ENCODE measurements at places on chromosomes 5 and 9.

- DNase-seq = peak; percentile 54
Observed at GRCh38 chr5:1105350-1106265, 6.3 kb downstream of the SLC12A7 start.

- DNase-seq = no peak
Observed at GRCh38 chr5:110478895-110479294, 247.6 kb downstream of the TMEM232 start.

- no peak for DNase-seq
Observed at GRCh38 chr9:6926436-6926835, 168.7 kb downstream of the KDM4C start.

- no peak for DNase-seq
Observed at GRCh38 chr9:121261107-121261460, 6.9 kb upstream of the GSN start.

DNA sequence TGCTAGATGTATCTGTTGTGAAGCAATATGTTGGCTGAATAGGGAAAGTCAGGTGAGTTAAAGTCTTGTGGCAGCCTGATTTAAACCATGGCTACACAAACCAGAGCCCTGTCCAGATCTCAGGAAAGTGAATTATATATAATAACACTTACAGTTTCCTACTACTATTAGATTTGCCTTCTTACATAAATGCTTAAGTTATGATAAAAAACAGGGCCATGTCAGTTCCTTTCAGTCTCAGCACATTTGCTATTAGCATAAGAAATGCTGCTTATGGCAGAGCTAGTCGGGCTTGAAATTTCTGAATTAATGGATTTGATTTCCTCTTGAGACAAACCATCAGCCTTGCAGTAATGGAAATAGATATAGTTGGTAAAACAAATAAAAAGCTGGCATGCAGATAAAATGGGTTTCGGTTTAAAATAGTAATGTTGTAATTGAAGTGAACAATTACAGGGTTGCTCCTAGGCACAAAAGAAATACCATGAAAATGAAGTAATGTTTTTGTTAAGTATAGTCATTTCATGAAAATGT is 664.2 kb upstream of the ZNF608 start:
- no peak for DNase-seq

- no peak for DNase-seq
Observed at GRCh38 chr9:132703336-132703735, 33.1 kb downstream of the GTF3C4 start.

DNA sequence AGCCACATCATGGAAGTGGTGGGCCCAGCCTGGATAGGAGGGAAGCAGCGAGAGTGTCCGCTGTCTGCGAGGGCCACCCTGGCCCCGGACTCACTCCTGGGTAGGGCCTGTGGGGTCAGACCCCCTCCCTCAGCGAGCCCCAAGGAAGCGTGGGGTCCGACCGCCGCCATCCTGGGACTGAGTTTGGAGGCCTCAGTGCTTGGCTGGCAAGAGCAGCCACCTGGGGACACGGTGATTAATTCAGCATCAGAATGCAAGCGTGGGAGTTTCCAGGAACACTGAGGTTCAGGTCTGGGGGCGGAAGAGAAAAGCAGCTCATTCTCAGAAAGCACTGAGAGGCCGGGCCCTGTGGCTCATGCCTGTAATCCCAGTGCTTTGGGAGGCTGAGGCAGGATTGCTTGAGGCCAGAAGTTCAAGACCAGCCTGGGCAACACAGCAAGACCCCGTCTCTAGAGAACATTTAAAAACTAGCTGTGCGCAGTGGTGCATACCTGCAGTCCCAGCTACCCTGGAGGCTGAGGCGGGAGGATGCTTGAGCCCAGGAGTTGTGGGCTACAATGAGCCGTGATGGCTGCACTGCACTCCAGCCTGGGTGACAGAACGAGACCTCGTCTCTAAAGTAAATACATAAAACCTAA is 18.3 kb upstream of the CAMSAP1 start:
- DNase-seq = no peak

- no peak for DNase-seq
Observed at GRCh38 chr5:146388386-146388785, 49.7 kb downstream of the POU4F3 start.

DNA sequence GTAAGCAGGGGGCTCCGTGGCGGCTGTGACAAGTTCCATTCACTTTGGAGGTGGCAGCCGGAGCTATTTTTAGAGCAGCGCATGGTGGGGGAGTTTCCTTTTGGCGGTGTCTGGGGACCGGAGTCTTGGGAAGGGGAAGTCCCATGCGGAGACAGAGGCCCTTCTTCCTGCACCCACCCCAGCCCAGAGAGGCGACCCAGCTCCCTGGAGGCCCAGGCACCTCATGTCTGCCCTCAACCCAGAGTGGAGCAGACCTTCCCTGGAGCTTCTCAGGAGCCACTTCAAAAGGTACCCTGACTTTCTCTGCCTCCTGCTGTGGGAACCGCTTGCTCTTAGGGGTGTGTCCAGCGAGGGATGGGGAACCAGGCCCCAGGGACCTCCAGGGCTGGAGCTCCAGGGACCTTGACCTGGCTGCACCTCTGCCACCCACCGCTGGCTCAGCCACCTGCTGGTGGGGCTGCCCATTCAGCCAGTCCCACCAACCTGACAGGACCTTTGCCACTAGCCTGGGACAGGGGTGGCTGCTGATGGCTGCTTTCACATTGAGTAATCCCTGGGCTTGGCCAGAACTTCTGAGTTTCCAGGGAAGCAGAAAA is 34.1 kb downstream of the NEK6 start:
- no peak for DNase-seq

DNA sequence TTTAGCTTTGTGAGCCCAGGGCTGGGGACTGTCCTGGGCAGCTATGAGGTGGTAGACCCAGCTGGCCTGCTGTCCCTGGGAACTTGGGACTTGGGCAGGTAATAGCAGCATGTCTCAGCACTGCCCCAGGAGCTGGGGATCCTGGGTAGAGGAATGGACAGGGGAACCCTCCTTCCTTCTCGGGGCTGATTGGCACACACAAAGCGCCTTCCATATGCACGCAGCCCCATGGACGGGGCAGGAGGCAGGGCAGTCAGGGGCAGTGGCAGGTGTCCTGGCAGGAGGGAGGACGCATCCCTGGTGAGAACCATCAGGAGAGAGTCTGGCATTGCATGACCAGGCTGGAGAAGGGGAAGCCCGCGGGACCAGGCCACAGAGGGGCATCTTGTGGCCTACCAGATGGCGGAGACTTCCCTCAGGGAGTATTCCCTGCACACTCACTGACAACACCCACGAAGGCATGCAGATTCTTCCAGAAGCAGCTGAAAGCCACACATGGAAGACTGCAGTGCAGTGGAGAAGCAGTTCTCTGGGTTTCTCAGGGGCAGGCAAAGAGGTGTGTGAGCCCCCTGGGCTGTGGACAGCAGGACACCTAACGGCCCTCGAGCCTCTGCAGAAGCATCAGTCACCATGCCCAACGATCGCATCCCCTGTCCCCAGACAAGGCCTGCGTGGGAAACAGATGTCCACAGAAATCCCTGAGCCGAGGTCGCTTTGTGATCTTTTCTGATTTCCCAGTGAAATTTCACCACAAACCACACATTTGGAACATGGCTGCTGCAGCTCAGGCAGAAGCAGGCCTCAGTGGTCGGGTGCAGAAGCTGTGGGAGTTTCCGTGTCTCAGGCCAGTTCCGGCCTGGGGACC is 7.0 kb upstream of the NKD2 start:
- no peak for DNase-seq

DNA sequence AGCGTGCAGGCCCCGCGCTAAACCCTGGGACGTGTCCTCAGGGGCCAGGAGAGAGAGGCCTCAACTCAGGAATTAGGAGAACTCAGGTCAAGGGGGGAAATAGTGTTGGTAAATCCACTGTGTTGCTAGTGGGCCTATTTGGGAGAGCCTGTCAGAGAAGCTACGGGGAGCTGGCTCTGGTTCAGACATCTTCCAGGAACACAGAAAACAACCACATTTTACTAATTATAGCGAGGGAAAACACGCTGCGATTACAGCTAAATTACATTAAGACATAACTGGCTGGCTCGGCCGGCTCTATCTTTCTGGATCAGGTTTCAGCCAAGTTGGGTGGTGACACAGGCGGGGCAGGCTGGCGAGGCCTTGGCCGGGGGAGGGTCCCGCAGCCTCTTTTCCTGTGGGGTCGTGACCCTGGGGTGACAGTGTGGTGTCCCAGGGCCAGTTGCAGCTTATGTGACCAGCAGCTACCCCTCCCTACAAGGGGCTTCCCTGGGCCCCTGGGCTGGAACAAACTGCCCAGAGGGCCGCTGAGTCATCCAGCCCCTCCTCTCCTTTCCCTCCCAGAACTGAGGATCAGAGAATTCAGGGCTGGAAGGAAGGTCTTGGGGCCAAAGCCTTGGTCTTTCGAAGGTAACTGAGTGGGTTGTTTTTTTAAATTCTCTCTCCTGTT is 75.1 kb downstream of the FGF18 start:
- DNase-seq = no peak

DNA sequence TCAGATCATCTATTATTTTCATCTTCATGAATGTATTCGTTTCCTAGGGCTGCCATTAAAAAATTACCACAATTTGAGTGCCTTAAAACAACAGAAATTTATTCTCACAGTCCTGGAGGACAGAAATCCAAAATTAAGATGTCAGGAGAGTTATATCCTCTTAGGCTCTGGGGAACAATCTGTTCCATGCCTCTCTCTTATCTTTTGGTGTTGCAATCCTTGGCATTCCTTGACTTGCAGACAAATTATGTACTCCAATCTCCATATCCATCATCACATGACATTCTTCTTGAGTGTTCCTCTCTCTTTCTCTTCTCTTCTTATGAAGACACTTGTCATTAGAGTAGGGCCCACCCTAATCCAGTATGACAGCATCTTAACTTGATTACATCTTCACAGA is 339.4 kb downstream of the EFNA5 start:
- no peak for DNase-seq

DNA sequence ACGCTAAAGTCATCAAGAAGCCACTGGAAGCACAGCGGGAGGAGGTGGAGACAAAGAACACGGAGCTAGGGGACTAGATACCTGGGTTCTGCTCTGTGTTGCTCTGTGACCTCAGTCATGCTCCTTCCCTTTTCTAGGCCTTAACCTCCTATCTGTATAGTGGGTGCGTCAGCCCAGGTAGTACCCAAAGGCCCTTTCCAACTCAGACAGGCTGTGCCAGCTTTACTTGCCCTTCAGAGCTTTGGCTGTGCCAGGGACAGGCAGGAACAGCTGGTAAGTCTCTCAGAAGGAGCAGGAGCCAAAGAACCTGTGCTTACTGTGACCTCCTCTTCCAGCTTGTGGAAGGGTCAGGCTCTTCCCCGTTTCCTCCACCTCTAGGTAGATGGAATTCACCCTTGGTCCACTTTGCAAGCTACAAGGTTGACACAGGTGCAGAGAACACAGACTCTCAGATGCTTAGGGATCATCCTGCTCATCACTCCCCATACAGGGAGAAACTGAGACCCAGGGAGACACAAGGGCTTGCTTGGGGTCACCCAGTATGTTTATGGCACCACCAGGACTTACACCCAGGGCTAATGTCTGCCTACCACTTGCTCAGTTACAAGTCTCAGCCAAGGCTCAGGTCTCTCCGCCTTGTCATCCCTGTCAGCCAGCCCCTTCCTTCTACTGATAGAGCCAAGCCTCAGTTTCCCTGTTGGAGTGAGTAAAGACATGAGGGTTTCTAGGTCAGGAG is 1.7 kb downstream of the CCDC69 start:
- no peak for DNase-seq

DNA sequence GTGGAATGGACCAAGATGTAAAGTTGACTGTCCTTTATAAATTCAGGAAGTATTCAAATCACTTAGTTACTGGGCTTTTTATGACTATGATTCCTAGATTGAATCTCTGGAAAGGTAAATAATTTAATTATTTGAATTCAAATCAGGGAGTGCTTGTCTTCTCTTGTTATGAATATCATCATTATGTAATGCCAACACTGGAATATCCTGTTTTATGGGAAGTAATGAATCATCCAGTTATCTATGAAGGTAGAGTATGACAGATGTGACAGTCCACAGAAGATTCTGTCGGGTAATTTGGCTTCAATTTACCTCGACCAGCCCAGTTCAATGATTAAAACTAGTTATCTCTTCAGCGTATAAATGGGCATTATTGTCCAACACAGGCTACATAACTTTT is 141.0 kb upstream of the NUDT12 start:
- DNase-seq = no peak

- DNase-seq = no peak
Observed at GRCh38 chr9:80188579-80188978, 616.8 kb downstream of the TLE4 start.

DNA sequence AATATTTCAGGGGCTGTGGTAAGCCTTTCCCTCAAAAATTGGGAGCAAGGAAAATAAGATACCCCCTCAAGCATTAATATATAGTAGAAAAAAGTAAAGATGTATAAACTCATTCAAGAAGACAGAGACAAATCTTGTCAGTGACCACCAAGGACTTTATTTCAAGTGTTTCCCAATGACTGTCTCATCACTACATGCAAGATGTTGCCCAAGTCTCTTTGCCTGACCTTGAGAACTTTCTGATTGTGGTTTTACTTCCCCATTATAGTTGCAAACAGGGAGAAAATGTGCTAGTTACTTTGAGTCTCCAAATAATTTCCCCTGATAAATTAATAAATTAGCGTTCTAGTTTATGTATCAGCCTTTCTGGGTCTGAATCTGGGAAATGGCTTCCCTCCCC is 4.0 kb upstream of the SLC46A2 start:
- DNase-seq = no peak

GRCh38 chr5:150540615-150541396 is 32.9 kb downstream of the NDST1 start:
- DNase-seq = no peak

GRCh38 chr5:67774267-67774552 is 441.3 kb upstream of the PIK3R1 start:
- no peak for DNase-seq

GRCh38 chr5:121949885-121950284 is 11.9 kb upstream of the SRFBP1 start:
- no peak for DNase-seq

DNA sequence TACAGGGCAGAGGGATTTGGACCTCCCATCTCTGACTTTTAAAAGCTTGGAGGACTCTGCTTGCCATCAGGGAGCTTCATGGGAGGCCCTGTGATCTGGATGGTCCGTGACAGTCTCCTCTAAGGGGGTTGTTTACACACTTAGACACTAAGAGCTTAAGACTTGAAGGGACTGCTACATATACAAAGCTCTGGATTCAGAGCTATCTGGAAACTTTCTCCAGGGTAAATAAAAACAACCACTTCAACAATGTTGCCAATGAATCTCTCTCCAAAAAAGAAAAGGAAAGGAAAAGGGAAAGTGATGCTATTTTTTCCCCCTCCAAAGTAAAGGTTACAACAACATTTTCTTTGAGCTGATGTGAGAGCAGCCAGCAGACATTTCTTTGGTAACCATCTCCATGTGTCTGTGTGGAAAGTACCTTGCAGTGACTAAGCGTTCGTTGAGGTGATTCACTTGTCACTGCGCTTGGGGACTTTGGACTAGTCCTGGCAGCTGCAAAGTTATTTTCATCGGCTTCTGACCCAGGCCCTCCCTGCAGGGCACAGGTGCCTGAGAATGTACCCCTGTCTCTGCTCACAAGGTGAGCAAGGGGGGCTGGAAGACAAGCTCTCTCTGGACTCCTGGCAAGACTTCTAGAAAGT is 262.1 kb upstream of the KLF4 start:
- DNase-seq = no peak

DNA sequence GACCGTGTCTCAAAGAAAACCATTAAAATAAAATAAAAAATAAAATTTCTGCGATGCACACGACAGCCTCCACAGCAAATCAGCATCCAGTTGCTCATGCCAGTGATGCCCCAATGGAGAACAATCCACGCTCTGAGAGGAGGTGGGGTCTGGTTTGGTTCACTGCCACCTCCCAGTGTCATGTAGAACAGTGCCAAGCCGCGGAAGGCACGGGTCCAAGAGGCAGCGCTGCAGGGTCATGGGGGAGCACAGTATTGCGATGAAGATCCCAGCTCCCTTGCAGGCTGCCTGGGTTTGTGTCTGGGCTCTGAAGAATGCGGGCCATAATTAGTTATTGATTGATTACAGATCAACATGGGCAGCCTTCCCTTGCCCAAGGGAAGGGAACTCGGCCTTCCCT is 6.1 kb upstream of the CACFD1 start:
- DNase-seq = no peak

All from activated gamma-delta T cell treated with Interleukin-2 at 50 U/mL for 16 hours (primary cell).